ENCODE measurements at places on chromosomes 6 and 20.

DNA sequence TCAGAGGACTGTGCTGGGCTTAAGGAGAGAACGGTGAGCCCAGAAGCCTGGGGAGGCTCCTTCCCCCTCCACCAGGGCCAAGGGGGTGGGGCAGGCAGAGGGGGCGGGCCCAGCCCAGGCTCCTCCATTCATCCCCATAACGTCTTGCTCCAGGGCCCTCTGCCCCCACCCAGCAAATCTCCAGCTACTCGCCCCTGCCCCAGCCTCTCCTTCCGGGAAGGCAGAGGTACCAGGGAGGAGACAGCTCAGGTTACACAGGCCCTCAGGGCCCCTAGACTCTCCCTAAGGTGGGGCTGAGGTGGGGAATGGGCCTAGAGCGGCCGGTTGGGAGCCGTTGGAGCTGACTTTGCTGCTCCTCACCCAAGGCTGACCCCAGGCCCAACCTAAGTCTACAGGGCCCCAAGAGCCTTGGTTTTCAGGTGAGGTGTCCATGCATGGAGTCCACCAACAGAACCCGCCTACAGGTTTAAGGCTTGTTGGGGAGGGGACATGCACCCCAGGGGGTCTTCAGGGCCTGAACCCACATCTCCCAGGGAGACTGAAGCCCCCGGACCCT, 1.2 kb downstream of the LAMA5 start:
- DNase-seq = no peak

DNA sequence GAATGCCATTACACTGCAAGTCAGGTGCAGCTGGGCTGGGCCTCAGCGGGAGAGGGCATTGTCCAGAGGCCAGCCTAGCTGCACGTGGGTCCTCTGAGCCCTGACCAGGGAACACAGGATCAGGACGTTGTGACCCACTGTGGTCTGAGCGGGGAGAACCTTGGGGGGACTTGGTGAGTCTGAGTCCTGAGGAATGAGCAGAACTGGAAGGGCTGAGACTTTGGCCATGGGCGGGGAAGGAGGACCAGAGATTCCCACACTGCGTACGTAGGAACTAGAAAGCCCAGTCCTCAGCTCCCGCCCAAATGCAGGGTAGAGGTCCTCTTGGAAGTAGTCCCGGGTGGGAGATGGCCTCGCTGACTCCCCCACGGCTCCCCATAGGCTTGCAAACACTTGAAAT, 42.5 kb downstream of the GABRR2 start:
- no peak for DNase-seq

DNA sequence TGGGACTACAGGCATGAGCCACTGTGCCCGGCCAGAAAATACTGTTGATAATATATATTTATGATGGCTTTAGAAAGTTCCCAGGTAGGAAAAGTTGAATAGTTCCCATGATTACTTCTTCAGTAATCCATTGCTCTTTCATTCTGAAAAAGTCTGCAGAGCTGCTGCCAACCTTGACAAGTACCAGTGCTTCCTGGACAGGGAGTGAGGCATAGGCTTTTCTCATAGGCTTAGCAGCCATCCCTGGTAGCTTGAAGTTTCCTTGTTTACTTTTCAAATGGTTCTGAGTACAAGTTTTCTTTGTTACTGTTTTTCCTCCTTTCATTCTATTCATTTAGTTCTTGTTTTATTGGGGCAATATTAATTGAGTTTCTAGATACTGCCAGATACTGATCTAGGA, 7.8 kb downstream of the RWDD1 start:
- no peak for DNase-seq

DNA sequence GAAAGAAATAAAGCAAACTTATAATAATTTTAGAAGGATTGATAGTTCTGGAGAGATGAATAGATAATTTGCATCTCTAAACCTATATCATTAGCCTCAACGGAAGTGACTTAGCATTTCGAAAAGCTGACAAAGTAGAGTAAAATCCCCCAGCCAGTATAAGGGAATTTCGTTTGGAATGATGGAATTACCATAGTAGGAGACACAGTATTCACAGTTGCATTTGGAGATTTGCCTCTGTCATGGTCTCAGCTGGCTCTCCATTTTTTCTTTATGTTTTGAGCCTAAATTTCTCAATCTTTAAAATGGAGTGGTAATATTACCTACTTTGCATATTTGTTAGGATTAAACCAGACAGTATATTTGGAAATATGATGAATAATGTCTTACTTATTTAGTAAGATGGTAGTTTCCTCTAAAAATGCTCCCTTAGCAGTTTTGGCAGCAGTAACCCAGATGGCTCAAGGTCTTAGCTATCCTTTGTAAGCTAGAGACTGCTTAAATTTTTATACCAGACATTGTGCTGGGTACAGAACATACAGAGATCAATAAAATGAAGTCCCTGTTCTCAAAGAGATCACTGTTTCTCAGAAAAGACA, 58.2 kb downstream of the SMAP1 start:
- DNase-seq = no peak

DNA sequence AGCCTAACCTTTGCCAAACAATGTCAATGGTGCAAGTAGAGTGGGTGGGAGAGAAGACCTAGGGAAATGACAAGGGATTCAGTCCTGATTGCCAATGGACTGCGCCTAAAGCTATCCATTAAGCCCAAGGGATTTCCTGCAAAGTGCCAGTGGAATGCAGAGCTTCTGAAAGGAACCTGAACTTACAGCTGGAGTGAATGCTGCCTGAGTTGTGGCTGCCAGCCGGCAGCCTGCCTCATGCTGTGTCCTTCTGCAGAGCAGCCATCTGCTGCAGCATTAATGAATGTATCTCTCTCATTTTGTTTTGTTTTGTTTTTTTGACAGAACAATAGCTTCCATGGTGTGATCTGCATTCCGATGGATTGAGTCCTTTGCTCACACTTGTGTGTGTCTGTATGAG, 44.7 kb downstream of the SLC35F1 start:
- DNase-seq = no peak

DNA sequence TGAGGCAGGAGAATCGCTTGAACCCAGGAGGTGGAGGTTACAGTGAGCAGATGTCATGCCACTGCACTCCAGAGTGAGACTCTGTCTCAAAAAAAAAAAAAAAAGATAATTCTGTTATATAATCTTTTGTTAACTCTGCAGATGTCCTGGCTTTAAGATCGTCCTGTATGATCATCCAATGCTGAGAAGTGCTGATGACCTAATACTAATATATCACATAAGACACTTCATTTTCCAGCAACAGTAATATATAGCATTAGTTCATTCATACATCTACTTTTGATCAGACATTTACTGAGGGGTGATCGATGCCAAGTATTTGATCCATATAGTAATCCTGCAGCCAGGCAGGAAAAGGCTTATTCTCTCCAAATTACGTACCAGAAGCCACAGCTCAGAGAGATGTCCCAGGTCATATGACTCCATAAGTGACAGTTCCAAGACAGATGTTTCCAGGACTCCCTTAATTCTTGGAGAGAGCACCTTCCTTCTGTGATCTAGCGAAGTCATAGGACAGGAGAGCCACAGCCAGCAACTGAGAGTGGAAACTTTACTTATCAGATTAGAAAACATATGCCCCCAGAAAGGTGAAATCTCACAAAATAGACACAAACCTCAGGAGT, 60.7 kb downstream of the SHLD1 start:
- DNase-seq = no peak

DNA sequence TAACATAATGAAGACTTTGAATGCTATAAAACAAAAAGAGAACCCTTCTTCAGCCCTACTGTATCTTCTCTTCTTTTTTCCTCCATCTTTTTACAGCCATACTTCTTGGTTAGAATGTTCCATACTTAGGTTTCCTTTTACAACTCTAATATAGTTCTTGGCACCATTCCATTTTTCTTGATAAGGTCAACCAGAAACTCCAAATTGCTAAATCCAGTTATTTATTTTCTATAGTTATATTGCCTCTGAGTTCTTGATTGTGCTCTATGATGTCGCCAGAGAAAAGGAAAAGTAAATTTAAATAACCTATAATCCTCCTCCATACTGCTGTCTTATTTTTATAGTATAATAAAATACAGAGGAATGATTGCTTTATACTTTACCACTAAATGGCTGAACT, 26.7 kb upstream of the COL10A1 start:
- no peak for DNase-seq

DNA sequence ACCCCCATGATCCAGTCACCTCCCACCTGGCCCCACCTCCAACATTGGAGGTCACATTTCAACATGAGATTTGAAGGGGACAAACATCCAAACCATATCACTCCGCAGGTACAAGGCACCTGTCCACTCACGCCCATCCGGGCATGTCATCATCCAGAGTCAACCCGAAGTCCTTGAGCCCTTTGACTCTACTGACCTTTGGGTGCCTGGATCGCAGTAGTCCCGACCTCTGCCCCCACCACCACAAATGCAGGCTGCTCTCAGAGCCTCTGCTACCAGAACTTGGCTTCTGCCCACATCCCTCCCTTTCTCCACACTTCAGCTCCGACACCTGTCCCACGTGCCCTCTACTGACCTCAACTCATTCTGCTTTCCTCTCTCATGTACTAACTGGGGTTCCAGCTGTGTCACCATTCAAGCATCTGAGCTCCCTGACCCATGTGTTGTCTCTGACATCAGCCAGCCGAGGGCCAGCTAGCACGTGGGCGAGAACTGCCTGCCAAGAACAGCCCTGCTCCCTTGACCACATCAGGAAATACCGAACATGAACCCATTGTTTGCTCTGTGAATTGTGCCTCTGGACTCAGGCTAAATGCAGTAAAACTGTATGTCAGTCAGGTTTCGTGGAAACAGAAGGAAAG, 498.3 kb upstream of the SULF2 start:
- no peak for DNase-seq

- DNase-seq = no peak
Measured at GRCh38 chr6:24696097-24696496, 22.9 kb downstream of the C6orf62 start.

DNA sequence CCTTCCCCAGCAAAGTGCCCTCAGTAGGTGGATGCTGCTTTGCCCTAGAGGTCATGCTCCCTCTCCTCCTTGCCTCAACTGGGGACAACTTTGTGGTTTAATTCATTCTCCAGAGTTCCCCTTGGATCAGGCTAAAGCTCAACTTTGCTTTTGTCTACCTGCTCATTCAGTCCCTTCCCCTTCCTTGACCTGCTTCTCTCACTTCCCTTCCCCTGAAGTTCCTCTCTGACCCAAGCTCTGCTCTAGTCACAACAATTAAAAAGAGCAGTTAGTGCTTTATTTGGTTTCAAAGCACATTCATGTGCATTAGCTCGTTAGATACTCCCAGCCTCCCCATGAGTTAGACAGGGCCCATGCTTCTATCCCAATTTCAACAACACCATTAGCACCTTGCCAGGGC, 71.3 kb downstream of the DZANK1 start:
- no peak for DNase-seq

GRCh38 chr20:43752561-43753301, 25.9 kb upstream of the GTSF1L start:
- DNase-seq = no peak

All from activated CD4-positive, alpha-beta T cell treated with anti-CD3 and anti-CD28 coated beads for 4 hours (primary cell).